ENCODE measurements at places on chromosomes 4 and X.

GRCh38 chr4:134147941-134148340, 53.6 kb downstream of the PABPC4L start:
- DNase-seq = no peak

DNA sequence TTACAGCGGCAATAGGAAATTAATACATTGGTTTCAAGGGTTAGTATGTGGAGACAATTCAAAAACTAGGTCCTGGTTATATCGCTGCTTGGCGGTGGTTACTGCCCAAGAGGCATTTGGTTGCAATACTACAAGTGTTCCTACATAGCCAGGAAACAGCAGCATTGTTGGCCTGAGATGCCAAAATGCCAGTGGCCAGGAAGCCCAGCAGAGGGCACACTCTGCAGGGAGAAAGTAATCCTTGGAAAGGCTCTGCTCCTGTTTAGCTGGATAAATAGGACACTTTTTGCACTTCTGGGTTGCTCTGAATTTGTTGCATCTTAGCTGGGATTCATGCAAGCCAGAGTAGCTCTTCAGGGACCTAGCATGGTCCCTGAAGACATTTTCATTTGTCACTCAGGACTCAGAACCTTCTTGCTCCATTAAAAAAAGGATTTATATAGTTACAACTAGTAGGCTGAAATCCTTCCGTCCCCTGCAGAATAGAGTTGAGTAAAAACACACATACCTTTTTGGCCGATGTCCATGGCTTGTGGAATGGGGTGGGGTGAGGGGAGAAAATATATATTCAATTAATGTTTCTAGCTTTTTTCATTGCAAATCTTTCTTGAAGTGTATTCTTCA, 8.1 kb upstream of the GPR119 start:
- DNase-seq = peak; percentile 63

DNA sequence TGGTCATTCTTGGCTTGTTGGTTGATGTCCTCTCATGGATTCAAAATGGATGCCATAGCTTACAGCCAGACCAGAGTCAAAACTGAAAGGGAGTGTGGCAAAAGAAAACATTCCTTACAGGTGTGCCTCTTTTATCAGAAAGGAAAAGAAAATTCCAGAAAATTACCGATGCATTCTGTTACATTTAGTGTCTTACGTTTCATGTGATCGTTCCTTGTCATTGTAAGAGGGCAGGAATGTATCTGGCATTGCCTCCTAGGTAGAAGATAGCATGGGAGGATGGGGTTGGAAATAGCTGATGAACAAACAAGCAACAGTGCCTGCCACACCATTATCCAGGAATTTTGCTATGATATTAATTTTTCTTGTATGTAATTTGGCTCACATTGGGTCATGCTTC, 13.1 kb downstream of the GRXCR1 start:
- DNase-seq = no peak

DNA sequence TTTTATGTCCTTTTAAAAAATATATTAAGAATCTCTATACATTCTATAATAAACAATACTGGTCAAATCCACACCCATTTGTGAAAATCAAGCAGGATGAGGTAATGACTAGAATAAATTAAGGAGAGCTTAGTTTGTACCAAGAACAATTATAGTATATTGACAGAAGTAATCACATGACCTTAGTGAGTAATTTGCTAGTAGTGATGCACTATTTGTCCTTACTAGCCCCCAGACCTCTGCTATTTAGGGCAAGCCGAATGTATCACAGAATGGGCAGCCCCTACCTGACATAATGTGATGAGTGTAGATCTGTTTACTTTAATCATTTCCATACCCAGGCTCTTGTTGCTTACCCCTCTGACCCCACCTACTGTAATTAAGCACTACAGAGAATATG, 15.8 kb downstream of the ATP1B4 start:
- no peak for DNase-seq

DNA sequence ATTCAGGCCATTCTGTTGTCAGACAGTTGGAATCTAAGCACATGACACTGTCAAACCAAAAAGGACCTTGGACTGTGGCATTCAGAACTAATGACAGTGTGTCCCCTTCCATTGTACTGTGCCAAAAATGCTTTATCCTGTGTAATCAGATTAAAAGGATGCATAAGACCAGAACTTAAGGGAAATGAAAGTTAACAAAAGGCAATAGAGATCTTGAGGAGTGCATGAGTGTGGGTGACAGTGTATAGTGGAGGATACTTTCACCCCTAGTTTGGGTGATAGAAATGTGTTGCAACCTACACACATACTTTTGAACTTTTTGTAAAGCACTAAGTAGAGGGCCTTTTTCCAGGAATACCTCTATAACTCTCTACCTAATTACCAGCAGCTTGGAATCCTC, 4.5 kb downstream of the CYSLTR1 start:
- no peak for DNase-seq

DNA sequence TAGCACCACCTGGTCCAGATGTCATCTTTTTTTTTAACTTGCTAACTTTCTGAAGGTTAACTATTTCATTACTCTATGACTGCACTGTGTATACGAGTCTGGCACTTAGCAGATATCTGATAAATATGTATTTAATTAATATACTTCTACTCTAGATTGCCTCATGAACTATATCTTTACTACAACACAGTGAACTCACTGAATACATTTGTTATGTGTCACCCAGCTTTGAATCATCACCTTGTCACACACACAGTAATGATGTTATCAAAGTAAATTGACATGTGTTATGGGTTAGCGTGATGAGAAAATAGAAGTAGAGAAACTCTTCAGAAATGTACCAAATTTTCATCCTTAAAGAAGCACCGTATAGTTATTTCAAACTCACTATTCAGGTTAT, 419.3 kb upstream of the ADGRL3 start:
- DNase-seq = no peak

DNA sequence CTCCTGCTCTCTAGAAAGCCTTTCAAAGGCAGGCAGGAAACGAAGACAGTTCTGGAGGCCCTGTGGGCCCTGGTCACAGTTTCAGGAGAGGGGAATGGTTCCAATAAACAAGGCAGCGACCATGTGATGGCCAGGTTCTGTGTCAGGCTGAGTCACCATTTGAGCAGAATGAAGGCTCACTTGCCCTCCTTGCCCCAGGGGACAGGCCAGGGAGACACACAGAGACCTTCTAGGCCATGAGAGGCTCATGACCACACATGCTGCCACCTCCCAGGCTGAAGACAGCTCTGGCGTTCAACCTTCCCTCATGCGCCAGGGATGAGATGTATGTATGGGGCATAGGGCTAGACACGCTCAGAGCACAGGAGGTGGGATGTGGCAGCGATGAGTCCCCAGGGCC, 22.9 kb upstream of the TRIM2 start:
- no peak for DNase-seq

DNA sequence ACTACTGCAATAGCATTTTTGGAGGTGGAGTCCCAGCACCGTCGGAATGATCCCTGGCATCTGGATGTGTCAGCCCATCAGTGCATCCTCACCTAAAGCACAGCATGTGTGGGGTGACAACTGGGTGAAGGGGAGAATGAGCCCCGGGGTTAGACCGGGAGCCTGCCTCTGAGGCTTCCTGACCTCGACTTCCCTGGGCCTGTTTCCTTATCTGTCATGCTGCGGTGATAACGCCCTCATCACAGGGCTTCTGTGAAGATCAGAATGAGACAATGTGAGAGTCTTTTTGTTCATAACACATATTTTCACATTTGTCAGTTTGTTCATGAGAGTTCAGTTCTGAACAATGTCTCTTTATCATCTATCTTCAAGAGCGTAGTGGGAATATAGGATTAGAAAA, 31.1 kb upstream of the PDLIM3 start:
- DNase-seq = no peak

GRCh38 chrX:9884031-9884779, 83.0 kb upstream of the CLDN34 start:
- no peak for DNase-seq

GRCh38 chrX:40402831-40403533, 177.8 kb upstream of the ATP6AP2 start:
- peak; percentile 32 for DNase-seq

DNA sequence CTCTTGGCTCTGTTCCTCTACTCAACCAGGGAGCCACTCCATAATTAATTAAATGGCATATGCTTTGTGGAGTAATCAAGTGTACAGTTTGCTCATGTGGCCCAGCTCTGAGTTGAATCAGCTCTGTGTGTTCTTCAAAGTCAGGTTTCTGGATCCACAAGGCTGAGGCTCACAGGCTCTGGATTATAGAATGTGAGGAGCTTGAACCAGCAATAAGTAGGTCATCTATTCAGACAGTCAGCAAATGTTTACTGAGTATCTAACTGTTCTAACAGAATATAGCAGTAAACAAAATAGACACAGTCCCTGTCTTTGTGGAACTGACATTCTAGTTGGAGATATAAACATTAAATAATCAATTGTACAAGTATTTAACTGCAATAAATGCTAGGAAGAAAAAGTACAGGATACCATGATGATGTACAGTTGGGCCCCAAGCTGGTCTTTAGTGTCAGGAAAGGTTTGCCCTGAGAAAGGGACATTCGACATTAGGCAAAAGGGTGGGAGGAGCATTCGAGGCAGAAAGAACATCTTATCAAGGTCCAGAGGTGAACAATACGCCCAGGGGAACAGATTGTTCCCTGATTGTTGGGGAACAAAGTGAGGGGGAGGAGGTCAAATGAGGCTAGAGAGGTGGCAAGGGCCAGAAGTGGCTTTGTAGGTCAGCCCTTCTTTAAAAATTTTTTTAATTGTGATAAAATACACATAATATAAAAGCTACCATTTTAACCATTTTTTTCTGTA, 20.5 kb upstream of the TSR2 start:
- no peak for DNase-seq
